Thoracic aorta (tissue), 2 donors: ENCODE measurements at places on chromosomes 7 and 10.

DNA sequence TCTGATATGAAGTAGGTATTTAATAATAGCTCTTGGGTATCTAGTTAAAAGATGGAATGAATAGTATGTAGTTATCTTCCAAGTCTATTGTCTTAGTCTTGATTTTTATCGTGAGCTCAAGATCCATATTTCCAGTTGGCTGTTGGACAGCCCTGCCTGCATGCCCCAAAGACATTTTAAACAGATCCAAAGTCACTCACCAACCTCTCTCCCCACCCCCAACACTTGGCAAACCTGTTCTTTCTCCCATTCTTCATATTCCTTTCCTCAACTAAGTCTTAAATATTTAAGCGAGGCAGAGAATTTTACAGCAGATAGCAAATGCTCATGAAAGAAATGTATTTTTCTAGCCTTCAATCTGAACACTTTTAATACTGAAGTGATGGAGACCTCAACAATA is 80.7 kb upstream of the PALS2 start:
- no peak for DNase-seq

GRCh38 chr10:98340261-98340939 is 72.4 kb upstream of the LOXL4 start:
- no peak for DNase-seq

DNA sequence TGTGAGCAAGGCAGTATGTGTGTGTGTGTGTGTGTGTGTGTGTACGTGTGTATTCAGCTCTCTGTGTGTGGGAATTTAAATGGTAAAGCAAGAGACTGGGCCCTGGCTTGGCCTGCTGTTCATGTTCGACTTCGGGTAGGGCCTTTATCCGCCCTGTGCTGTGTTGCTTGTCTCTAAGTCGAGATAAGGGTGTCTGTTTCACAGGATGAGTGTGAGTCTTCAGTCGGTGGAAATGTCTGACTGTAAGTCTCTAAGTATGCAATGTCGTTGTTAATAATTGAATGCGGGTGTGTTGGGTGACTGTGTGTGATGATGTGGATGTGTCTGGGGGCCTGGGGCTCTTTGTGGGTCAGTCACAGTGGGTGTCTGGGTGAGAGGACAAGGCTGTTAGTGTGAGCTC is 34.8 kb downstream of the HIF1AN start:
- DNase-seq: no peak

DNA sequence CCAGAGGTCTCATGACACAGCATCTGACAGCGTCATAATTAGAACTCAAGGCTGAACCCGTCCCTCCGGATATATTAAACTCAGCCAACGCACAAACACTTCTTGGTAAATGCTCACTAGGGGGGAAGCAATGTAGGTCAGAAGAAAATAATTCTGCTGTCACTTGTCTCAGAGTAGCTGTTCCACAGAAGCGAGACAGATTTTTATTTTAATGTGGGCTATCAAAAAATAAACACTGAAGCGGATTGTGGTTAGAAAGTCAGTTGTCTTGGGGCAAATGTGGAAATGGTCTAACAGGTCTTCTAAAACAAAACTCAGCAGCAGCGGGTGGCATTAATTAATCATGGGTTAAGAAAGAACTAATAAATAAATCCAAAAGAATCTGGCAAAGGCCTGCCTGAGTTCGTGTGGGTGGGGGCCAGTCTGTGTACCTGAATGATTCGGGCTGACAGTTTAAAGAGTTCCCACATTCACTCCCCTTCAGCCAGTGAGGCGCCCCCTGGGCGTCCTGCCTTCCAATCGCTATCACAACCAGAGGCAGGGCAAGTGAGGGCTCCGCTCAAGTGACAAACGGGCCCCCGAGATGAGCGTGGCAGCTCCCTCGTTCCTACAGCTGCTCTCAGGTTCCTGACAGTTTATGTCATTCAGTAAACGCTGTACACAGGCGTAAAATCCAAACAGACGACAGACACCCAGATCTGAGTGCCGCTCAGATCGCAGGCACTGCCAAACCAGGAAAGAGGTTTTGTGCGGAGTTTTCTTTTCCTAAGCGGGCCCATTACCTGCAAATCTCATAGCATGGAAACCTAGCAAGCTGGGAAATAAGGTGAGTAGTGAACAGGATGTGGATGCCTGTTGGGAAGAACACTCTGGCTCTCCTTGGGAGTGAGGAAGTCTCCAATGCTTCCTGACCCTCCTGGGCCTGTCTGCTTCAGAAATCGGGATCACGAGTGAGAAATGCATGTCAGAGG is 52.9 kb downstream of the NRAP start:
- DNase-seq: no peak

- DNase-seq: no peak
Measured at GRCh38 chr7:50957431-50957830, 174.7 kb upstream of the GRB10 start.

GRCh38 chr10:78996792-78997129 is 72.0 kb upstream of the ZMIZ1 start:
- DNase-seq: no peak

DNA sequence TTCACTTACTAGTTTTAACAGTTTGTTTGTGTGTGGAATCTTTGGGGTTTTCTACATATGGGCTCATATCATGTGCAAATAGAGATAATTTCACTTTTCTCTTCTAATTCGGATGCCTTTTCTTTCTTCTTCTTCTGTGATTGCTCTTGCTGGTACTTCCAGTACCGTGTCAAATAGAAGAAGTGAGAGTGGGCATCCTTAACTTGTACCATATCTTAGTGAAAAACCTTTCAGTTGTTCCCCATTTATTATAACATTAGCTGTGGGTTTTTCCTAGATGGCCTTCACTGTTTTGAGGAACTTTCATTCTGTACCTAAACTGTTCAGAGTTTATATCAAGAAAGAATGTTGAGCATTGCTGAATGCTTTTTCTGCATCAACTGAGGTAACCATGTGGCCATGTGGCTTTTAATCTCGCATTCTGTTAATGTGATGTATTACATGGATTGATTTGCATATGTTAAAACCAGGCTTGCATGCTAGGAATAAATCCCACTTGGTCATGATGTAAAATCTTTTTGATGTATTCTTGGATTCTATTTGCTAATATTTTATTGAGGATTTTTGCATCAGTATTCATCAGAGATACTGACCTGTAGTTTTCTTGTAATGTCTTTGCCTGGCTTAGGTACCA is 78.7 kb downstream of the FAM107B start:
- DNase-seq: no peak

DNA sequence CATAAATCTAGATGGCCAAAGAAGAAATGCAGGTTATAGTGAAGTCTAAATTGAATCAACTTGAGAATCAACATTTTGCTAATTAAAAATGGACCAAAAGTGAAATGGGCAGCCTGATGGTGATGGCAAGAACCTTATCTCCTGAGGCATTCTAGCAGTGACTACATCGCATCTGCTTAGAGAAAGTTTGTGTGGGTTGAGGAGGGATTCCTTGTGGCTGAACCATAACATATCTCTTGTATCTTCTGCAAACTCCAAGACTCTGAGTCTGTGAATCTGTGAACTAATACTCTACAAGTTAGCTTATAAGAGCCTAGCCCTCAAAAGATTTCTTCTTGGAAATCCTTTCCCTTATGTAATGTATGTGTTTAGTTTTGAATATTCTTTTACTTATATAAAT is 85.6 kb downstream of the PRKG1 start:
- no peak for DNase-seq

GRCh38 chr7:43880596-43880995 is 11.3 kb upstream of the MRPS24 start:
- no peak for DNase-seq

DNA sequence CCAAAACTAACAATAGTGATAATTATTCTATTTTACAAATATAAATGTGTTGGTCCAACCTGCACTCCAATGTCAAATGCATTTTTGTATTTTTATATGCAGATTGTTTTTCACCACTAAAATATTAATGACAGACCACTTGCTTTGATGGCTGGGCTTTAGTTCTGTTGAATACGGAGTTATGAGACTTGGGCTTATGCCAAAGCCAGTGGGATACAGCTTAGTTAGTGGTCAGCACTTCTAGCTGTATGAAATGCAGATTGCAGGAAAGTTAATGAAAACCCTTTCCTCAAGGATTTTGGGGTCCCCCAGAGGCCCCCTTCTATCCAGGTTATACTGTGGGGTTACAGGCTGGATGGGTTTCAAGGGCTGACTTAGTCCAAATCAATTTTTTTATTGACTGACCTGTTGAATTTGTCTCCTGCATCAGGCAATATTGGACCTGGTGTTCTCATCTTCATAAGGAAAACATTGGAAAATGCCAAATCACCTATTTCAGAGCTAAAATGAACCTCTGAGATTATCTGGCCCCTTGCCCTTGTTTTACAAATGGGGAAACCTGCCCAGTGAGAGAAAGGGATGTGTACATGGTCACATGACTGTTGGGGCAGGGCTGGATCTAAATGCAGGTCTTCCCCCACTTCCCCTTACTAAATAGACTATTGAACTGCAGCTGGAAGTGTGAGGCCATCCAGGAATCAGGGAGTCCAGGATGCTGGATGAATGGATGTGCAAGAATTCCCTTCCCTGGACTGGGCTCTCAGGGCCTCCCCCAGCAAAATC is 1085.3 kb downstream of the KCNMA1 start:
- DNase-seq: no peak

DNA sequence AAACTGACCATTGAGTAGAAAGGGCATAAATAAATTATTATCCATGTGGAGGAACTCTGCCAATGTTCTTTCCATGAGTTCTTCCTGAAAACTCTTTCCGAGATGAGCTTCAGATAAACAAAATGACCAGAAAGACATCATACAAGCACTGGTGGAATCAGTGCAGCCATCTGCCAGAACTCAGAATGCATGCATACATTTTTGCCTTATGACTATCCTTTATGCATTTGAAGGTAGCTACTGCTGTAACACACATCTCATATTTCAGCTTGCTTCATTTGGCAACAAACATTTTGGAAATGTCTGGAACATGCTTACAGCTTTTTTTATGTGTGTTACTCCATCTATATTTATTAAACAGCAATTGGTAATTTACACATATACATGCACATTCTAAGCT is 448.9 kb downstream of the PLXDC2 start:
- DNase-seq: no peak

DNA sequence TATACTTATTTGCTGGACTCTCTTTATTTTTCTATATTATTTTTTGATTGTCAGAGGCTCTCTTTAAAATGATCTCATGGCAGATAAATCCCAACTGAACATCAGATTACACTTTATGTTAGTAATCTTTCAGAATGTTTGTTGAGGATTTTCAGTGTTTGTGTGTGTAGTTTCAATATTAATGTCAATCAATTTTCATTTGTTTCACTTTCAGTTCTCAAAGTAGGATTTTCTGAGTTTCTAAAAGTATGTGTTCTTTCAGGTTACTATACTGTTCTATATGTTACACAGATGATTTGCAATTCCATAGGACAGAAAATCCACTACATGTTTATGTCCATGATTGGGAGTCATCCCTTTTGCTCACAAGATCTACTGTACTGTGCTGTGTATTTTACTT is 311.9 kb upstream of the POT1 start:
- no peak for DNase-seq

DNA sequence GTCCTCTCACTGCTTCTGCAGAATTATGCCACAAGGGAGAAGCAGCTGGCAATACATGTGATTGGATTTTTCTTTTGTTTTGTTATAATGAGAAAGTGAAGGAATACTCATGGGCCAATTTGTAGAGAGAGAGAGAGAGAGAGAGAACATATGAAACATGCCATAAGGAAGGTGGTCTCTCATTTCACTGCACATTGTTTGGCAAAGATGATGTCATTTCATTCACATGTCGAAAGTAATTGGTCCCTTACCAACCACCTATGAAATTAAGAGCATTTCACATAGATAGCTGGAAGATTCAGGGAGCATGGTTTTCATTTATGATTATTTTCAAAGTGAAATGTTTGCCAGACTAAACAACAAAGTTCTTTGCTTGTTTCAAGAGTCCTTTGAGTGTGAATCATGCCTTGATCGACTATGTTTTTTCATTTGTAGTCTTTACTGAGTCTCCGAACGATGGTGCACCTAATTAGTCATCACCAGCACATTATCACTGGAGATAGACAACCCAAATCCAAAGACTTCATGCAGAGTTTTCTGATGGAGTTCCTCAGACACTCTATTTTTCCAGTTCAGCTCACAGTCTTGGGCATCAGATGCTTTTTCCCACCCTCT is 130.1 kb upstream of the ZEB1 start:
- DNase-seq: no peak

DNA sequence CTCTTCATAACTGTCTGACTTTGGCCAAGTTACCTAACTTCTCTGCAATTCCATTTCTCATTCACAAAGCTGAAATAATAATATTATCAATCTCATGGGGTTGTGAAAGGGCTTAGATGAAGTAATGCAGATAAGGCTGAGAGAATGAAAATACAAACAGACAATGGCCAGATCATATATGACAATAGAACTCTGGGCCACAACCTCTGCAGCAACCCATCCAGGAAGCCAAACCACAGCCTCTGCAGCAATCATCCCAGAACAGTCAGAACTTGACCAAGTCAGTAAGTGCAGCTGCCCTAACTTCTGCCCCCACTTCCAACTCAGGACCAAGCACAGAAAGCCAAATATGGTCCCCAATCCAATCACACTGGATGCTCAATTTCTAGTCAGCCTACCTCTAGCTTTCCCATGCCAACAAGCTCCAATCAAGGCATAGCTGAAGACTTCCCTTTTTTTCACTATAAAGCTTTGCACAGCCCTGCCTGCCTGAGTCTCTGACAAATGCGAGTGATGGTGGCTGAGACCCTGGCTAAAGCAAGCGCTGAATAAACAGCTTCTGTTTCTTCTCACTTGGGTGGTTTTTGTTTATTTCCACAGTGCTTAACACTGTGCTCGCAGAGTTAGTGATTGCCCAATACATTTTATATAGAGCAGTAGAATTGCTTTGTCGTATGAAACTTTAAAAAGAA is 34.8 kb upstream of the TNPO3 start:
- no peak for DNase-seq

- DNase-seq: no peak
Measured at GRCh38 chr7:50416527-50417182, 33.5 kb downstream of the FIGNL1 start.

GRCh38 chr10:27746397-27747095 is 927 bp upstream of the MKX start:
- no peak for DNase-seq

DNA sequence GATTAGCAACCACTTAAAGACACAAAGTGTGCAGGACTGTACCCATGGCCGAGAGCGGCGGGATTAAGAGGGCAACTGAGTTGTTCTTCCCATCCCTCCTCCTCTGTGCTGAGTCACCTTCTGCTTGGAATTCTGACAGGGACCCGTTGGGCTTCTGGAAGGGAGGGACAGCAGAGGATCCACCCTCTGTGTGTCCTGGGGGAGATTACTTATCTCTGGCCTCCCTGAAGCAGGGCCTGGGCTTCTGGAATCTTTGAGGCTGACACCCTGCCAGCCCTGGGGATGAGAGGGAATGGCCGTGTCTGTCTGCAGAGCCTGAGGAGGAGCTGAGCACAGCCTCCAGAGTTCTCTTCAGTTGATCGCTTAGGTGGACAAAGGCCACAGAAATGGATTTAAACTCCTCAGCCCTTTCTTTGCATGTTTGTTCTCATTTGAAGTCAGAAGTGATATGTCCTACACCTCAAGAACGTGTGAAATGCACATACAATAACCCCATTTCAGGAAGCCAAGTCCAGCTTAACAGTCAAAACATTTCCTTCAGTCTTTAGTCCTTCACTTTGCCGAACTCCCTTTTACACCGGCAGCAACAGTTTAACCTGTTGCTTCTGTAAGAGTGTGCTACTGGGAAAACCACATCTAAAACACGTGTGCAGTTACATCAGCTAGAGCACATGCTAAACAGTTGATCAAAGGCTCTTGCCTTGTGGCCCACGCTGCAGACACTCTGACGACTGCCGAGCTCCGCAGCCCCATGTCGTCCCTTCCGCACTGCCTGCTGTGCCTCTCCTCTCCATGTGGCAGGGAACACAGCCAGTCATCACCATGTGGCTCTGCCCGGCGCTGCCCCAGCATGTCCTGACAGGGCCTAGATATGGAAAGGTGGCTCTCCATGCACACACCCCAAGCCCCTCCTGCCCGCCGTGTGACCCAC is 55.7 kb downstream of the IKZF1 start:
- DNase-seq: no peak
